Activated CD4-positive, alpha-beta memory T cell treated with anti-CD3 and anti-CD28 coated beads for 36 hours (primary cell): ENCODE measurements at places on chromosomes 6 and 20.

DNA sequence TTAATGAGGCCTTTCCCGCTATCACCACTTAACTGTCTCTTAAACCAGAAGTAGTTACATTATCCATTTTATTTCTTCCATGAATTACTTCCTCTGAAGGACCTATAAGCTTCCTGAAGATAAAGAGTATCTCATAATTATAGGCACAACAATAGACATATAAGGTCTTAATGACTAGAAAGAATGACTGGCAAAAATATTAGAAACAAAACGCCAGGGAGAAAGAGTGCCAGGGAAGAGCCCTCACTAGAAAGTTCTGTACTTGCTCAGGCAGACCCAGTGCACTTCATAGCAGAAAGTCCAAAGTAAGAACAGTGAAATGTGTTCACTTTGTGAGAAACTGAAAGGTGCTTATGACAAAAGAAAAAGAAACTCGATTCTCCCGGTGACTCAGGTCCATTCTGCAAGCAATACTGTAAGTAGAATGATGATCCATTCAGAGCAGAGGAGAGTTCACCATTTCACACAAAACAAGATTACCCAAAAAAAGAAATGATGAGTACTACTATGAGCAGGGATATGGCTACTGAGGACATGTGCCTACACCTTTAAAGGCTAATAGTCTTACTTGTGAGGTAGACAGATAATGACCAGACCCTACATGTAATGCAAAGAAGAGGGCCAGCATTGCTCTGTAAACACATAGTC lies 5.5 kb downstream of the ZNF334 start:
- peak; percentile 15 for DNase-seq

DNA sequence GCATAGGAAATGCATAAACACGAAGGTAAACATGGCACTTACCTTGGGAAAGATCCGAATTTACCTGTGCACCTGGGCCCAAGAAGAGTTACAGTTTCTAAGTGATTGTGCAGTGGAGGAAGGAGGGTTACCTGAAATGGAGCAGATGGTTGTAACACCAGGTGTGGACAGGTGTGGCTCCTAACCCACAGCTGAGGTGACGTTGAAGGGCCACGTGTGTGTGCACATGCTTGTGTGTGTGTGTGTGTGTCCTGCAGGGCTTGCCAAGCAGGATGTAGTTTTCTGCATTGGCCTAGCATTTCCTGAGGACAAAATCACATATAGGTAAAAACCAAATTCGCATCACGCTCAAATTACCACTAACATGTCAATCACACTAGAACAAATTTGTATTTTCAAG lies 240.8 kb downstream of the ANKRD60 start:
- no peak for DNase-seq

DNA sequence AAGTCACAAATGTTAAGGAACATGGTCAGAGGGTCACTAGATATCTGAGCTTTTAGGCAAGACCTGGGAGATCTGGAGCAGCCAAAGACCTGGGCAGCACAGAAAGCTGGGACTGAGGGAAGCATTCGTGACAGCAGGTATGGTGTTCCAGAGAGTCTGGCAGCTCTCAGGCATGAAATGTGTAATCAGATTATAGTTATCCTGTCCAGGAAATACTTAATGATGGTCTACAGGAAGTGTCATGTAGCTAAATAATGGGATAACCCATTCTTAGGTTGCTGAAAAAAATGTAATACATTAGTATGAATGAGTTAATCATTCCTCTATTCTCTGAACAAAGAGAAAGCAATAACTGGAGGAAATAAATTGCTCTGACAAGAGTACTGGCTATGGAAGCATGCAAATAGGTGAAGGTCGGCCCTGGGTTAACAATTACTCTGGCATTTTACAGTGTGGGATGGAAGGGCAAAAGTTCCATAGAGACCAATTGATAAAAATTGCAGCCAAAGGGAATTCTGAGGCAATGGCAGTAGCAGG lies 740.5 kb downstream of the CBLN4 start:
- no peak for DNase-seq

DNA sequence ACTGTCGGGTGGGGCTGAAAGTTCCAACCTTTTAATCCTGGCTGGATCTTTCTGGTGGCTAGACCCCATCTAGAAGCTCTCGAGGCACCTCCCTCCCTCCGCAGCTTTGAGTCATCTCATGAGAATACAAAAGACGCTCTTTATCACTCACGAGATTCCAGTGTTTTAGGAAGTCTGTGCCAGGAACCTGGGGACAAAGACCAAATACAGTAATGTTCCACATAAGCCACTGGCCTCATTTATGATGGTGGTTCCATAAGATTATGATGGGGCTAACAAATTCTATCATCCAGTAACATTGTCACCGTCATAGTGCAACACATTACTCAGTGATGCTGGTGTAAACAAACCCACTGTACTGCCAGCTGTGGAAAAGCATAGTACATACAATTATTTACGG lies 48.7 kb downstream of the NCOA7 start:
- no peak for DNase-seq

GRCh38 chr6:129262661-129263060 lies 379.7 kb downstream of the LAMA2 start:
- DNase-seq: no peak

GRCh38 chr20:1830240-1830639 lies 65.0 kb upstream of the SIRPA start:
- DNase-seq: no peak

- DNase-seq: no peak
These were observed 105.4 kb downstream of the SNX5 start for GRCh38 chr20:17863209-17863576.

DNA sequence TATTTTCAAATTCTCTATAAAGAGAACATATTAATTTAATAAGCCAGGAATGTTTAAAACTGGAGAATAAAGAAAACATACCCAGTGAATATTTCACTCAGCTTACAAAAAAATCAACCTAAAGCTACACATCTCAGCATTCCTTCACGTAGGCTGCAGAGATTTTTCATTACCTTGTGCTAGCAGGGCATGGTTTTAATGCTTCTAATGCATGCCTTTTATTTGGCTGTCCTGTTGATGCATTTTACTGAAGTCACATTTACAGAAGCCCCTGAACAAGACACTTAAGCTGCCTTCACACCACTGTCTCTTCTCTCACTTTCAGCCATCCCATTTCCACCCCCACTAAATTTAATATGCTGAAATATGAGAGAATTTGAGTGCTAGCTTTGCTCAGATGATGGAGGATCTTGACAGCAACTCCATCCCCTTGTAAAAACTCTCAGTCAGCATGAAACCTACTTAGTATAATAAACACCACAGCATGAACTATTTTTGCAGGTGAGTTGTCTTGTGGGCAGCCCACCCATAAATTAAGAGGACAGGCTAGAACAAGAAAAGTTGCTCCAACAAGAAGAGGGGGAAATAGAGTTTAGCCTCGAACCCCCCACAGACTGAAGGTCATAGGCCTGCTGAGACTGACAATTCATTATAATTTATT lies 159.4 kb downstream of the SIM1 start:
- DNase-seq: no peak

GRCh38 chr6:166588691-166589336 lies 2.3 kb upstream of the RAMACL start:
- DNase-seq: no peak

DNA sequence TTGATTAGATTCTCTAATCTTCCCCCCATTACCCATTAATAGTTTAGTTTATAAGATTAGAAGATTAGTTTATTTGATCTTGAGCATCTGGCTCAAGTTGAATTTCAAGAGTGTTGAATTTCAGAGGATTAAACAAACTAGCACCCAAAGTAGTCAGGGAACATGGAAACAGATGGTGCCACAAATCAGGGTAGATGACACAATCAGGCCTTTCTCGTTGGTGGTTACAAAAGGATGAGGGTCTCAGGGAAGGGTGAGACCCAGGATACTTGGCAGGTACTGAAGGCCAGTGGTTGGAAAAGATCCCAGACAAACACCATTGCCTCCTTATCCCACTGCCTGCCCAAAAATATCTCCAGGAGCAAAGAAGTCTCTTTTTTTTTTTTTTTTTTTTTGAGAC lies 29.5 kb upstream of the ADGRF1 start:
- DNase-seq: no peak

GRCh38 chr6:96853083-96853482 lies 15.8 kb upstream of the GPR63 start:
- no peak for DNase-seq

DNA sequence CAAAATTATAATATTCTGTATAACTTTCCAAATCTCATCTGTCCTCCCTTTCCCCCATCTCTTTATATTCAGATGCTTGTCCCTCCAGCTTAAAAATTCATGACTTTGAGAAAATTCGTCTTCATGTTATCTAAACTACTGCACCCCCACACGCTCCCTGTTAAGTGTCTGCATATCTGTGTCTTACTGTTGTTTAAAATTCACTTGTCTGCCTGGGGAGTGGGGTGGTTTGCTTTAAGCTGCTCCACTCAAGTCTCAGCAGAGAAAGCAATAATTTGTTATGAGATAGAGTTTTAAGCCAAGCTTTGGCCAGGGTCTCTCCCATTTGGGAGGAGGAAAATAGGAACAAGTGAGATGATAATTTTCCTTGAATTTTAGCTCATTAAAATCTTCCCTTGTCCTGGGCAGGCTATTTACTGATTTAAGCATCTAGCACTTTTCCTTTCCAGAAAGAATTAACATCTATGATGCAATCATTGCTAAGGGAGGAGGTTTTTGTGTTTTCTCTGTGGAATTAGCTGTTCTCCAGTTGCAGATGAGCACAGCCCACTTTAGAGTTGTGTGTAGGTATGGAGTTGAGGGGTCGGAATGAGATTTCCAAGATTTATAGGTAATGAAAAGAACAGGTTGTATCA lies 36.8 kb downstream of the MTHFD1L start:
- no peak for DNase-seq

DNA sequence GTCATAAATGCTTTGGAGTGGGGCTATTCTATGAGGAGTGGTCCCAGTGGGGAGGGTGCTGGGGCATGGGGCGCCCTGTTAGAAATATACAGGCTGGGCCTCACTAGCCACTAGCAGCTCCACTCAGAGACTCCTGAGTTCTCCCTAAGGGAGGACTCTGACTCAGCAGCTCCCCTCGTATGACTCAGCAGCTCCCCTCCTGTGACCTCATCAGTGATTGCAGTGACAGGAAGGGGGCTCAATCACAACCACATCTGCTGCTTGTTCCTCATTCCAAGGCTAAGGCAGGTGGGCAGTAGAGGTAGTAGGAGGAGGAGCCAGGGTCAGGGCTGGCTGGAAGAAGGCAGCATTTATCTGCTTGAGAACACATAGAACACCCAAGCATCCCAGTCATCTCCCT lies 73.7 kb downstream of the PRND start:
- DNase-seq: peak; percentile 76

DNA sequence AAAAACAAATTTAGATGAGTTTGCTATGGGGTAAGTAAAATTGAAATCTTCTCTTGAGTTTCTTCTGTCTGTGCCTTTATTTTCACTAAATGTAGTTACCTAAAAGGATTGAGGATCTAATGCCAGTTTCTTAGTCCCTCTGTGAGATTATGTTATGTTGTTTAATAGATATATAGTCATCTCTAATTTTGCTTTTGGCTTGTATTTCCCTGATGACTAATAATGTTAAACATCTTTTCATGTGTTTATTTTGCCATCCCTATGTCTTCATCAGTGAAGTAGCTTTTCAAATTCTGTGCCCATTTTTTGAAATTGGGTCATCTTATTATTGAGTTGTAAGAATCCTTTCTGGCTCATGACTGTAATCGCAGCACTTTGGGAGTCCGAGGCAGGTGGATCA lies 13.7 kb downstream of the QRSL1 start:
- no peak for DNase-seq

GRCh38 chr20:59405226-59406200 lies 105.1 kb downstream of the EDN3 start:
- no peak for DNase-seq

DNA sequence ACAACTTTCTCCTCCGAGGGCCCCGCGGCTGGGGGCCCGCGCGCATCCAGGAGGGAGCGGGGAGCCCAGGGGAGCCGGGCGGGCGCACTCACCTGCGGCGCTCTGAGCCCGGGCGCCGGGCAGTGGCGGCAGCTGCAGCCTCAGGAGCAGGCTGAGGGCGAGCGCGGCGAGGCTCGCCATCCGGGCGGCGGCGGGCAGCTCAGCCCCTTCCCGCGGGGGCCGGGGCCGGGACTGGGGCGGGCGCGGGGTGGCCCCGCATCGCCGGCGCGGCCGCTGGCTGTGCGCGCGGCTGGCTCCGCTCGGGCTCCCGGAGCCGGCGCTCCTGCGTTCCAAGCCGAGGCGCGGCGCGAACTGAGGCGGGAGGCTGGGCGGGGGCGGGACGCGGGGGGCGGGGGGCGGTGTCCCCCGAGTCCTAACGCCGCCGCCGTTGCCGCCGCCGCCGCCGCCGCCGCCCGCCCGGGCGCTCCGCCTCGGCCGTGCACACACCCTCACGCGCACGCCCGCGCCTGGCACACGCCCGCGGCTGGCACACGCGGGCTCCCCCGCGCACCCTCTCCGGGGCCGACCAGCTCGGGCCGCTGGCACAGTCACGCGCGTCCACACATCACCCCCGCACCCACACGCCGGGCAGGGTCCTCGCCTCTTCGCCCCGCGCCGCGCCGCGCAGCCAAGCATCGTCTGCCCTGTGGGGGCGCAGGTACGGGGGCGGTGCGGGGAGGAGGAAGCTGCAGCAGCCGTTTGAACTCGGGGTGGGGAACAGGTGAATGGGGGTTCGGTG lies at the start of gene PTPRT:
Gene PTPRT (minus strand): TSS at position 353 of the 778 bp plus-strand sequence. CDS start 173 bp downstream, at position 180.
- DNase-seq: no peak

GRCh38 chr6:105483492-105483891 lies 80.6 kb upstream of the PREP start:
- DNase-seq: no peak

DNA sequence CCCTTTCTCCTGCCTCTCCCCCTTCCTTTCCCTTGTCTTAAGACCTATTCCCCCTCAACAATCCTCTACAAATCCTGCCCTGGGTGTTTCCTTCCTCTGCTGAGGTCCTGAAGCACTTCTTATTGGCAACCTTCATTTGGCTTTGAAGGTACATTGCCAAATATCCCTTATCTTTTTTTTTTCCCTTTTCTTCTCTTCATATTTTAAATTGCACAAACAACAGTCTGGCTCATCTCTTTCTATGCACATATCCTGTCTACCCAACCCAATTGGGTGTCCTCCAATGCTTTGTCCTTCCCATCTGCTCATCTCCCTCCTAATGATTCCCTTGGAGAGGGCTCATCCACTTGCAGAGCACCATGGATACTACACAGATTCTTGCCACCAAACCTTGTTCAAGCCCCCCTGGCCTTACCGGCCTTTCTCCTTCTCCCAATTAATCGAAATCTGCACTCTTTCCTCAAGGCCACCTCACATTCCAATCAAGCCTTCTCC lies 537.9 kb upstream of the JARID2 start:
- no peak for DNase-seq
